Fibroblast of skin of abdomen (primary cell): ENCODE measurements at places on chromosomes 12 and 14.

GRCh38 chr14:80586131-80586530, 355.4 kb downstream of the CEP128 start:
- no peak for DNase-seq

DNA sequence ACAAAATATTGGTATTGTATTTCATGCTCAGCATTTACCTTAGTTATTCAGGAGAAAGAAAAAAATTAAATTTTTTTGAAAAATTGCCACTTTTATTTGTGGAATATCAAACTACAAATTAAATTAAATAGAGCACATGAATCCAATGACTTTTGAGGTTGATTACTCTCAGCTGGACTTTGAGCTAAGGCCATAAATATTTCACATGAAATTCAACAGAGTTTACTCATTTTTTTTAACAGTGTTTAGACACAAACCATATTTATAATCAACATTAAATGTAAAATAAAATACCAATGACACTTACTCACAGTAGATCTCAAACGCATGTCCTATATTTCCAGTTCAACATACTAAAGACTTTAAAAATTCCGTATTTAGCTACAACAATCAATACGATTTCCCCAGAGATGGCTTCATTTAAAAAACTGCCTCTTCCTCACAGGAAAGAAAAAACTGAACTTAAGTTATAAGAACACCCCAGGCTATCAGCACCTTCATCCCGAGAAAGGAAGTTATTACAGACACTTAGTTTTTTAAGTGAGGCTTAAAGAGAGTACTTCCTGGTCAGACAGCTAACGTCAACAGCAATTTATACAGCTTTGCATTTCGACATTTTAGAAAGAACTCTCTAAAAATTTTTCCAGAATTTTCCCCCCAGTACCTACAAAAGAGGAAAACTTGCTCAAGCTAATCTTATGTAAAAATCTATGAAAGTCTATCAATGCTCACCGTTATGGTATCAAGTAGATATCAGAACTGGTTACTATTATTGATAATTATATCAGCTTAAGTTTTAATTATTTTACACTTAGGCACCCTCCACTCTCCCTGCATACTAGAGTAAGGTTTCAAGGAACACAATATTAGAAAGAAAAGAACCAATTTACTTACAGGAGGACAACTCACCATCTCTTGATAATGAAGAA, 13.8 kb downstream of the TAOK3 start:
- DNase-seq: no peak

- no peak for DNase-seq
Observed at GRCh38 chr14:44589180-44589579, 82.1 kb upstream of the FSCB start.

- no peak for DNase-seq
Observed at GRCh38 chr14:84807673-84808072, 722.3 kb upstream of the FLRT2 start.

DNA sequence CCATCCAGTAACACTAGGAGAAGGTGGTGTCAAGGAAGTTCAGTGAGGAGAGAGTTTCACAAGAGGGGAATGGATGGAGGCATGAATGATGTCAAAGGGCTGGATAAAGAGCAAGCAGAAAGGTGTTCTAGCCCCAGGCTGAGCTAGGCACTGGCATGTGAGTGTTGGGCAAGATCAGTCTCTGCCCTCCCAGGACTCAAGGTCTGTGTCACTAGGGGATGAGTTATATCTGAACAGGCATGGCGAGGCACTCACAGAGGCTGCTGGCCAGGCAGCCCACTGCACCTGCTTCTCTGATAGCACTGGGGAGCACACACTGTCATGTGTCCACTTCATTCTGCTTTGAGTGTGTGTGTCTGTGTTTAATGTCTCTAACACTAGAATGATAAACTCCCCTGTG, 903.8 kb downstream of the BCL11B start:
- DNase-seq: no peak

- no peak for DNase-seq
Observed at GRCh38 chr14:103650213-103650612, 21.2 kb downstream of the KLC1 start.

GRCh38 chr14:24394275-24394674, 4.5 kb upstream of the NYNRIN start:
- DNase-seq: no peak

GRCh38 chr12:101995684-101996083, 66.1 kb downstream of the WASHC3 start:
- DNase-seq: no peak

- no peak for DNase-seq
Observed at GRCh38 chr14:22533057-22533704, 55.8 kb downstream of the DAD1 start.

DNA sequence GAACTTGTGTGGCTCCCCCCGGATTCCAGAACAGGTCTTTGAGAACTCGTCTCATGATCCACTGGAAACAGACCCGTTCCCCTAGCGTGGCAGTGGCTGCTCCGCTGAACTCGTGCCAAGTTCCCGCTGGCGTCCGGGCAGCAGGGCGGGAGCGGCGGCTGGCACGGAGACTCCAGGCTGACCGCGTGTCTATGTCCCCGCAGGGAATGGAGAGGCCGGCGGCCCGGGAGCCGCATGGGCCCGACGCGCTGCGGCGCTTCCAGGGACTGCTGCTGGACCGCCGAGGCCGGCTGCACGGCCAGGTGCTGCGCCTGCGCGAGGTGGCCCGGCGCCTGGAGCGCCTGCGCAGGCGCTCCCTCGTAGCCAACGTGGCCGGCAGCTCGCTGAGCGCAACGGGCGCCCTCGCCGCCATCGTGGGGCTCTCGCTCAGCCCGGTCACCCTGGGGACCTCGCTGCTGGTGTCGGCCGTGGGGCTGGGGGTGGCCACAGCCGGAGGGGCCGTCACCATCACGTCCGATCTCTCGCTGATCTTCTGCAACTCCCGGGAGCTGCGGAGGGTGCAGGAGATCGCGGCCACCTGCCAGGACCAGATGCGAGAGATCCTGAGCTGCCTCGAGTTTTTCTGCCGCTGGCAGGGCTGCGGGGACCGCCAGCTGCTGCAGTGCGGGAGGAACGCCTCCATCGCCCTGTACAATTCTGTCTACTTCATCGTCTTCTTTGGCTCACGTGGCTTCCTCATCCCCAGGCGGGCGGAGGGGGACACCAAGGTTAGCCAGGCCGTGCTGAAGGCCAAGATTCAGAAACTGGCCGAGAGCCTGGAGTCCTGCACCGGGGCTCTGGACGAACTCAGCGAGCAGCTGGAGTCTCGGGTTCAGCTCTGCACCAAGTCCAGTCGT, 1.5 kb downstream of the APOLD1 start:
- peak; percentile 82 for DNase-seq

GRCh38 chr14:51321036-51321435, 81.0 kb downstream of the TMX1 start:
- no peak for DNase-seq

- DNase-seq: no peak
Observed at GRCh38 chr14:59566725-59567124, 9.9 kb downstream of the CCDC175 start.

GRCh38 chr12:66724616-66725015, 45.7 kb upstream of the GRIP1 start:
- DNase-seq: no peak

DNA sequence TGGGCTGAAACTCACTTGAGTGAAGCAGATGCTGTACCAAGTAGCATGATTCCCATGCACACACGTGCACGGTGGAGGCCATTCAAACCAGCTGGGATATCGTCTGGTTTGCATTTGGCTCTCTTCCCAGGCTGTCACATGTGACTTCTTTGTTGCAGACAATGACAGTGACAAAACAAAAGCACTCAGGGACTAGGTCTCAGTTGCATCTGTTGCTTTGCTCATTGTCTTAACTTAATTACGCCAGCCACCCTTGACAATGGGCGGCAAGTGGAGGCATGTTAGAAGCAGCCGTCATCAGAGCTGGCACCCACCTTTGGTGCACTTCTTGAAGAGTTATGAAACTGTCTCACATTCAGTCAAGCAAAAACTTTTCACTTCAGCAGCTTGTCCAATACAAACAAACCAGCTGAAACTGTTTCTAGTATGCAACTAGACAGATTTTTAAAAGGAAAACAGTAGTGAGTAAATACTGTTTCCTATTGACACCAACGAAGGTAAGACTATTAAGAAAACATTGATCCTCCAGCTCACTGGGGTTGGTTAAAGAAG, 74.3 kb downstream of the IGF1 start:
- no peak for DNase-seq

GRCh38 chr12:128387811-128388422, 120.9 kb downstream of the TMEM132C start:
- DNase-seq: no peak

DNA sequence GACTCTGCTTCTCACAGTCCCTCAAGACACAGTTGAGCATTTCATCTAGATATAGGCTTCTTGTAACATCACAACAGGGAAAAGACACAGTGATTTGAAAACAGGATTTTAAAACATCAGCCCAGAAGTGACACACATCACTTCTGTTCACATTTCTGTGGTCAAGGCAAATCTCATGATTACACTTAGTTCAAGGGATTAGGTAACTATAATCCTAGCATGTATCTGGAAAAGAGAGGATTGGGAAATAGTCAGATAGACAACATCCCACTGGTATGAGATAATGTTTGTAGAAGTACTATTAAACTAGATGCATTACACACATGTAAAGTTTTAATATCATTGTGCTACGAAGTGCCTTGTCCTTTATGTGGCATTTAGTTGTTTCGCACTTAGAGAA, 252.6 kb upstream of the PRKD1 start:
- DNase-seq: peak; percentile 45

DNA sequence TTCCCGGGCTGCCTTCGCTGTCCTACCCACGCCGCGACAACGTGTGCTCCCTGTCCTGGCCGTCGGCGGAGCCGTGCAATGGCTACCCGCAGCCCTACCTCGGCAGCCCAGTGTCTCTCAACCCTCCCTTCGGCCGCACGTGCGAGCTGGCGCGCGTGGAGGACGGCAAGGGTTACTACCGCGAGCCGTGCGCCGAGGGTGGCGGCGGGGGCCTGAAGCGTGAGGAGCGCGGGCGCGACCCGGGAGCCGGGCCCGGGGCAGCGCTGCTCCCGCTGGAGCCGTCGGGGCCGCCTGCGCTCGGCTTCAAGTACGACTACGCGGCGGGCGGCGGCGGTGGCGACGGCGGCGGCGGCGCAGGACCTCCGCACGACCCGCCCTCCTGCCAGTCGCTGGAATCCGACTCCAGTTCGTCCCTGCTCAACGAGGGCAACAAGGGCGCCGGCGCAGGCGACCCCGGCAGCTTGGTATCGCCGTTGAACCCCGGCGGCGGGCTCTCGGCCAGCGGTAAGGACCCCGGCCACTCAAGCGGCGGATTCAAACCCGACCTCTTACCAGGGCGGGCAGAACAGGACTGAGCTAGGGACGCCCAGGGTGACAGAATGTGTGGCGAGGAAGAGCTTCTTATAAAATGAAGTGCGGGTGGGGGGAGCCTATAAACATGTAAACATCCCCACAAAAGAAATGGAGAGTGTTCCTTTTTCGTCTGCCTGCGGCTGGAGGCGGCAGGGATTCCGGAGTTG, 503 bp downstream of the HOXC12 start:
- DNase-seq: no peak

DNA sequence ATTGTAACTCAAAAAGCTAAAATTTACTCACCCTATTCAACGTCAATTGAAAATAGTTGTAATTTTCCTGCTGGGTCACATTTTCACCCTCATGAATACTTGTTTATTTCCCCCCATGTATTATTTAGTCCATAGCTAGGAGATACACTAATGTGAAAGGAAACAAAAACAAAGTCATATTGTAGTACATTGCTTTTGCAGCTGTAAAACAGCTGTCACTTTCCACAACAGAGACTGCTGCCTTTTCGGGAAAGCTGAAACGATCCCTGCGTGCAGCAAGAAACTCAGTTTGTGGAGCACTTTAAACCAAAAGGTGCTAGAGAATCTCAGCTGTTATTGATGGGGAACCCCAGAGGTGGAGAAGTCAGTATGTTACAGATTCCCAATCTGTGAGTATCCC, 4.3 kb downstream of the RACGAP1 start:
- DNase-seq: no peak

- no peak for DNase-seq
Observed at GRCh38 chr14:85336257-85336656, 193.7 kb upstream of the FLRT2 start.

DNA sequence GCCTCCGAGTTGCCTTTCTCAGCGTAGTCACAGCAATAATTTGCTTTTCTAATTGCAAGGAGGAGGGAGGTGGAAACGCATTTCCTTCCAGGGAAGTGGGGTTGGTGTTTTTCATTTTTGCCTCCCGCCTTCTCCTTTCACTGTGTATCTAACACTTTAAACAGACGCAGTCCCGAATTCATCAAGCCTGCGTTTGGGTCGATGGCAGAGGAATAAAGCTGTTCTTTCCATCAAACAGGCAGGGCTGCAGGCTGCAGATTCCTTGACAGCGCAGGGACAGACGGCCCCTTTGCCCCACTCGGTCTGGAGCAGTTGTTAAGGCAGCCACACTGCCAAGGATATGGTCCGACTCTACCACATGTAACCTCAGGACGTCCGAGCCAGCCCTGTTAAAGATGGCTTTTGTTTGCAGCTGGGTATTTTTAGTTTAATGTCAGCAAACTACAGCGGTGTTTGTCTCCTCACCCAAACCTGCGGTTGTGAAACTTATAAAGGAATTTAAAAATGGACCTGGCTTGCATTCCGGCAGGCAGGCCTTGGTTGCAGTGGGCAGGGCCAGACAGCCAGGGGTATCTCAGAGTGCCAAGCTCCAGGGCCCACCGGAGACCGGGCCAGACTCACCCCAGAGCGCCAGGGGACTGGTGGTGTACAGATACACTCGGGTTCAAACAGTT, 2.1 kb downstream of the CHST11 start:
- no peak for DNase-seq

DNA sequence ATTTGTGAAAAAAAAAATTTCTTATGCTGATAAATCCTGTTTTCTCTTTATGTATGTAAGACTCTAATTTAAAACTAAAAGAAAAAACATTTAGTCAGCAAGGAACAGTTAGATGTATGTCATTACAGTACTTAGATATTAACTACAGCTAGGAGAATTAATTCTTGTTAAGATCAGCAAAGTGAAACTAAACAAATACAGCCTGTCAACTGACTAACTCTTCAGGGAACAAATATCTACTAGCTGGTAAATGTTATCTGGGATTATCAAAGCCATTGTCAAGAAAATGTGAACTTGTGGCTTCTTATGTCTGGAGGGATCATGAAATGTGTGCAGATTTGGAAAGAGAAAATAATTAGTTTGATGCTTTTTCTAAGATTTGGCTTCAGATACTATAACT, 27.5 kb downstream of the MGAT4C start:
- no peak for DNase-seq

GRCh38 chr12:45290216-45290605, 74.3 kb downstream of the ANO6 start:
- DNase-seq: peak; percentile 68

GRCh38 chr14:74237441-74237840, 1.8 kb upstream of the VSX2 start:
- DNase-seq: no peak

GRCh38 chr14:21868442-21869046, 194.9 kb upstream of the OR4E1 start:
- DNase-seq: peak; percentile 18

GRCh38 chr12:51744235-51744634, 104.3 kb downstream of the FIGNL2 start:
- DNase-seq: no peak

- no peak for DNase-seq
Observed at GRCh38 chr12:29768372-29768771, 15.4 kb downstream of the TMTC1 start.

- DNase-seq: no peak
Observed at GRCh38 chr12:21453312-21453852, 15.9 kb downstream of the PYROXD1 start.

- peak; percentile 70 for DNase-seq
Observed at GRCh38 chr12:46983959-46984841, 95.2 kb upstream of the PCED1B start.
